Eye (tissue), 1 donor: ENCODE measurements at places on chromosomes 5 and 9.

- DNase-seq = no peak
These were observed 39.3 kb upstream of the OLFM1 start for GRCh38 chr9:135048046-135048757.

GRCh38 chr5:177499842-177500241, 2.4 kb upstream of the PDLIM7 start:
- DNase-seq = no peak

GRCh38 chr9:2924380-2924768, 80.5 kb upstream of the PUM3 start:
- DNase-seq = no peak

DNA sequence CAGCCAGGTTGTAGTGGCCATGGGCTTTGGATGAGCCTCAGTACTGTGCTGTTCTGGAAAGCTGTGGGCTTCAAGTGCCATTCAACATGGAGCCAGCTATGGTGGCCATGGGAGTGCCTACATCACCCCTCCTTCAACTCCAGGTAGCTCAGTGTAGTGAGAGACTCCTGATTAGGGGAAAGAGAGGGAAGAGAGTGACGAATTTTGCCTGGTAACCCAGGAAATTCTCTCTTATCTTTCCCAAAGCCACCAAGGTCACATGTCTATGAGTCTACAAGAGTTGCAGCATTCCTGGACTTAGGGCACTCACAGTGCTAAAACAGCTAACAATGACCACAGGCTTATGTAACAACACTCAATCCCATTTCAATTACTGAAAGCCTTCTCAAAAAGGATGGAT, 81.7 kb upstream of the SPTLC1 start:
- DNase-seq = no peak

- DNase-seq = no peak
These were observed 8.3 kb downstream of the AQP3 start for GRCh38 chr9:33438926-33439680.

DNA sequence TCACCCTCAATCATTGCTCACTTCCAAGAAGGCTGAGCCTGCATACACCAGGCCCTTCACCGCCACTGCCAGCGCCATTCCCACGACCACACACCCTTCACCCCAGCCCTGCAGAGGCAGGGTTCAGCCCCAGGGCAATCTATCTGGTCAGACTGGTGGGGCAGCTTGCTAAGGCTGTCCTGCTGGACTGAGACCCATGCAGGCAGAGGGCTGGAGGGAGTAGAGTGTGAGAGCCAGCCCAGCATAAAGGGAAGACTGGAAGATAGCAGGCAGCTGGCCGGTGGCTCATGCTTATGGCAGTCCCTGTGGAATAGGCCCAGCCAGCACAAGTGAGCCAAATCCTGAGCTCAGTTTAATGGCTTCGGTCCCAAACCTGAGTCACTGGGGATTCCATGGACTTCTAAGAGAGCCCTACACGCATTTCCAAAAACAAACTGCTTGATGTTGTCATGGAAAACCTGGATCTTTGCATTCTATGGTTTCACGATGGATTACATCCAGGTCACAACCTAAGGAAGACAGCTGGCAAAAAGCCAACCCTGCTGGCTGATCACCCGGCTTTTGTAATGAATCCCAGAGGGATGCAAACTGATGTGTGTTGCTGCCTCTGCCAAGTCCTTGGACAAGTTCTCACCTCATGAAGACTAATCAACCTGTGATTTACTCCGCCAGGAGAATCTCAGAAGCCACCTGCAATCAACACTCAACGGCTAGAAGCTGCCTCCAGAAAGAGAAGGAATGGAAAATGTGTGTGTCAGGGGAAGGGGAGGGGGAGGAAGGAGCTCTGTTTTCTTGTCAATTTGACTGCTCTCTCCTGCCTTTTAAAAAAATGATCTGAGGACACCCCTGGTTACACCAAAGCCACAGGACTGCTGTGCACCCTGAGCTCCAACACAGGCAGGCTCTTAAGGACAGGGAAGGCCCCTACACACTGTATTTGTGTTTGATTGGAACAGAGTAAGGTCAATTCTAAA, 143.6 kb downstream of the LHFPL2 start:
- DNase-seq = peak; percentile 89

DNA sequence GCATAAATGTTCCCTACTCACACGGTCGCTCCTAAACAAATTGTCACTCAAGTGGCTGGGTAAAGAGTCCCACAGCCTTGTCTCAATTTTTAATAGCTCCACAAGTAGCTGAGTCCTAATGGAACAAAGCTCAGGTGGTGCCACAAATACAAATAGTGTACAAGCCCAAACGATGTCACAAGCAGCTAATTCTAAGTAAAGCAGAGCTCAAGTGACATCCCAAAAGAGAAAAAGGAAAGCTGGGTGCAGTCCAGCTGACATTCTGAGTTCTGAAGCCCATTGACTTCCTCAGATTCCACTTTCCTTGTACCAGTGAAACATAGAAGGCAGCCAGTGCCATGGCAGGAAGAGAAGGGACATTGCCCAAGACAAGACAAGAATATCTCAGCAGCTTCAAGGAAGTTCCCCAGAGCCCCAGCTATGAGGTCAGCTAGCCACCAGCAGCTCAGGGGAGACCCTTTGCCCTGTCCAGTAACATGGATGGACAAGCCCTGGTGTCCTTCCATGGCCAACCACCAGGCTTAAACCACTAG, 231.2 kb upstream of the SGCD start:
- no peak for DNase-seq

DNA sequence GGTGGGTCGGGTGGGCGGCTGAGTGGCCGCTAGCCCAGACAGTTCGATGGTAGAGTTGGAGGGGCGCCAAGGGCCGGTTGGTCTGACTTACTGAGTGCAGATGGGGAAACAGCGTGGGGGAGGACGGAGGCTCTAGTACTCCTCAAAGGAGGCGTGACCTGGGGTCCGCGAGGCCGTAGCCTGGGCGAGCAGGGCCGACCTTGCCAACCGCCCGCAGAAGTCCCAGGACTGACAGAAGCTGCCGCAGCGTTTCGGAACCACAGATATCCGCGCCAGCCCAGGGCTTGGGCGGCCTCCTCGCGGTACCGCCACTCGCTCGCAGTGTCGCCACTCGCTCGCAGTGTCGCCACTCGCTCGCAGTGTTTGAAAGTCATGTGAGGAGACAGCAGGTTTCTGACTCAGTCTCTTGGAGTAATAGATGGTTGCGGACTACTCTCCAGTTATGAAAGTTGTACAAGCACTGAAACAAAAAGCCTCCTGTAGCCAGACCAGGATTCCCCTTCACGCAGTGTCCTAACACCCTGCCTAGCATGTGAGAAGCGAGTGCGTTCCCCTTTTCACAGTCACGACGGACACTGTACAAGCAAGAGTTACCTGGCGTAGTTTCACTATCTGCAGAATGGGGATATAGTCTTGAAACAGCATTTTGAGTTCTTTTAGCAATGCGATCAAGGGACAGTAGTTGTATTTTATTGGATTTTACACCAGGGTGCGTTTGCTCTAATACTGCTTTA, 674 bp downstream of the TMEM38B start:
- DNase-seq = peak; percentile 85

DNA sequence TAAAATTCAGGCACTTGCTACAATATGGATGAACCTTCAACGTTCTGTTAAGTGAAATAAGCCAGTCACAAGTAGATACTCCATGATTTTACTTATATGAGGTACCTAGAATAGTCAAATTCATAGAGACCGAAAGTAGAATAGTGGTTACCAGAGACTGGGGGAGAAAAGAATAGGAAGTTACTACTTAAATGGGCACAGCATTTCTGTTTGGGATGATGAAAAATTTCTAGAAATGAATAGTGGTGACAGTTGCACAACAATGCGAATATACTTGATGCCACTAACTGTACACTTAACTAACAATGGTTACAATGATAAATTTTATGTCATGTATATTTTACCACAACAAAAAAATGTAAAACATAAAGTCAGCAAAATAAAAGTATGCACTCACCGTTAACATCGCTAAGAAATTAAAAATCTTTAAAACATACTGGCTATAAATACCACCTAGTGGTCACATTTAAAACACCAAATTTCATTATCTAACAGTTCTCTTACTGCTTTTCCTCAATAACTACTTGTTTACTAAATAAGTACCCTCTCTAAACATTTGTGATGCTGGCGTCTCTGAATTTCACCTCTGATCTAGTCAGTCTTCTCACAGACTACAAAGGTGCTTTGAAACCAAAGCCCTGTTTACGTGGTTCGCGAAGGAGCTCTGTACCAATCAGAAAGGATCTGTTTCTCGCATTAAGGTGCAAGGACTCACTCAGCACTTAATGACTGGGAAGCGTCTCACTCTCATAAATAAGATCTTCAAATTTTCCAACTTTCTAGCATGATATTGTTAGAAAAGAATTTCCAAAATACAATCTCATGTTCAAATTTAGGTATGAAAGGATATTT, 22.7 kb downstream of the KIF3A start:
- DNase-seq = no peak

DNA sequence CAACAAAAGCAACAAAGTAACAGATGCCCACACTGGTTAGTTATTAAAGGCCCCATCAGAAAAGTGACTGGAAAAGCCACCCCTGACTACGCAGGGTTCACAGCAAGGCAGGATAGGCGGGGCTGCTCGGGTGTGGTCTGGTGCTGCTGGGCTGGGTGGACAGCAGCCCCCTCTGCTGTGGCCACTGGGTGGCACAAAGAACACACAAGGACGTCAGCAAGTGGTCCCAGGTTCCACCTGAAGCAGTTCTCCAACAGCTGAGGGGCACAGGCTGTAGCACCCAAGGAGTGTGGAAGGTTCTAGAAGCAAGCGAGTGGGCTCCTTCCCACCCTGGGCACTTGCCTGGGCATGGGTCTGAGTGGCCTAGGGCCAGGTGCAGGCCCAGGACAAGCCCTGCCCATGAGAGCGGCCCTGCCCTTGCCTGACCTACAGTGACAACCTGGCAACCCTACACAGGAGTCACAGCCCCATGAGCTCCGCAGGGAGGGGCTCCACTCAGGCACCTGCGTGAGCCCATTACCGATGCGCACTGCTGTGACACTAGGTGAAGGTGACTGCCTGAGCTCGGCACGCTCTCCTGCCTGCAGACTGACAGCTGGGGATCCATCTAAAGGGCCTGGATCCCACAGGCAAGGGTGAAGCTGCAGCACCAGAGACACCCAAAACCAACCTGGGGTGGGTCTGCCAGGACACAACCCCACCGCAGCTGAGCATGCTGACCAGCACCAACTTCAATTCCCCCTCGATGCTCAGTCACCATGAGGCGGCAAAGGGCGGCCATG, 8.1 kb downstream of the BRD9 start:
- DNase-seq = no peak

DNA sequence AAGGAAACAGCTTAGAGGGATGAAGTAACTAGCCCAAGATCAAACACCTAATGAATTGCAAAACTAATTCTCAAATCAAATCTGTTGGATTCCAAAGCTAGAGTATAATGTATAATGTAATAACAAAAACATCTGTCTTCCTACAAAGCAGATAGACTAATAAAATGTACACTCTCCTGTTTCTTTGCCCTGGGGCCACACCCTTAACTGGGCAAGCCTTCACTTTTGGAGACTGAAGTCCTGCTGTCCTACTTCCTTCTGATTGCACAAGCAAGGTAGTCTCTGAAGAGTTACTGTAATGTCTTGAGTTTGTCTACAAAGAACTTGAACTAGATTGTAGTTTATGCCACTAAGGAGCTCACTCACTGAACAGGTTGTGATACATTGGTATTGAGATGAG, 2.5 kb downstream of the TTC1 start:
- DNase-seq = no peak

DNA sequence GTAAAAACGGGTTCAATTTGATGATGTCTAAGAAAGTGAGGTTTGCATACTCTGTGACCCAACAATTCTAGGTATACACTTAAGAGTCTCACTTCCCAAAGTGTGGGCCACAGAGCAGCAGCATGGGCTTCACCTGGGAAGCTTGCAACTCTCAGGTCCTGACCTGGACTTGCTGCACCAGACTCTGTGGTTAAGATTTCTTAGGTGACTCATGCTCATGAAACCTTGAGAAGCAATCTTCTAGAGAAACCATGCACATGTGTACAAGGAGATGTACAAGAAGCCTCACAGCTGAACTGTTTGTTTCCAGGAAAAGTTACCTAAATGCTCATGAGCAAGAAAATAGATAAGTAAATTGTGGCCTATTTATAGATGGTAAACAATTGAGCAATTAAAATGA, 30.0 kb downstream of the DNAJC21 start:
- no peak for DNase-seq

DNA sequence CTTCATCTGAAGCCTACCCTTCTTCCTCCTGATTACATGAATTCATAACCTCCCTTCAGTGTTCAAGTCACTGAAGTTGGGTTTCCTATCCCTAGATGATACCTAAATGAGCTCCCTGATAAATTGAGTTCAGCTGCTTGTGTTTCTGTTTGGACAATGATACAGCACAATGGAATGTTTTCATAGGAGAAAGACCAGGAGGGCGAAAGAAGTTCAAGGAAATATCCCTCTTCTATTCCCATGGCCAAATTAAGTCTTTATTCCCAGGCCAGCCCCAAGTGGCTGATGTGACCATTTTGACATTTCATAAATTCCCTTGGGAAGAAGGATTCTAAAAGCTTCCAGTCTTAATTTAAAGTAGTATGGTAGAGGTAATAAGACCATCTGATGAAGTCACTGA, 555.8 kb upstream of the CLINT1 start:
- peak; percentile 26 for DNase-seq

DNA sequence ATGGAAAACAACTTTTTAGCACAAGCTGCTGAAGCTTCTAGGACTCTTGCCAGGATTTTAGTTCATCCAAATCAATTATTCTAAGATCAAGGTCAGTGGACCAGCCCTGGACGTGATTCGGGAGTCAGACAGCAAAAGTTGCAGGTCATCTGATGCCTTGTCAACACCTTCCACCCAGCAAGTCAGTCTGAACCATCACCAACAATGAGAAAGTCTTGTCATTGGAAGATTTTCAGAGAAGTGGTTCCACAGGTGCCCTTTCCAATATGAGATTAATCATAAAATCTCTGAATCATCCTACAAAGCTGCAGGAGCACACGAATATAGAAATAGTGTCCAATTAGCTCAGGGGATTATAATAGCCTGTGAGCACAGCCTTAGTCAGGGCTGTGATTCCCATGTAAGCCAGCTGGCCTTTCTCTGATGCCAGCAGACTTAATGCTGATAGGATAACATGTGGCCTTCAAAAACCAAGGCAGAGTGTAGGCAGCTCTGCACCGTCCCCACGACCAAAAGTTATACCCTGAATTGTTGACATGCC, 445.0 kb upstream of the TRPC7 start:
- DNase-seq = no peak

- DNase-seq = no peak
These were observed 30.6 kb upstream of the IL33 start for GRCh38 chr9:6184749-6185645.
